ENCODE measurements at places on chromosomes 3 and 15.

GRCh38 chr3:101574388-101575112 lies 570 bp downstream of the PCNP start:
- DNase-seq: no peak

DNA sequence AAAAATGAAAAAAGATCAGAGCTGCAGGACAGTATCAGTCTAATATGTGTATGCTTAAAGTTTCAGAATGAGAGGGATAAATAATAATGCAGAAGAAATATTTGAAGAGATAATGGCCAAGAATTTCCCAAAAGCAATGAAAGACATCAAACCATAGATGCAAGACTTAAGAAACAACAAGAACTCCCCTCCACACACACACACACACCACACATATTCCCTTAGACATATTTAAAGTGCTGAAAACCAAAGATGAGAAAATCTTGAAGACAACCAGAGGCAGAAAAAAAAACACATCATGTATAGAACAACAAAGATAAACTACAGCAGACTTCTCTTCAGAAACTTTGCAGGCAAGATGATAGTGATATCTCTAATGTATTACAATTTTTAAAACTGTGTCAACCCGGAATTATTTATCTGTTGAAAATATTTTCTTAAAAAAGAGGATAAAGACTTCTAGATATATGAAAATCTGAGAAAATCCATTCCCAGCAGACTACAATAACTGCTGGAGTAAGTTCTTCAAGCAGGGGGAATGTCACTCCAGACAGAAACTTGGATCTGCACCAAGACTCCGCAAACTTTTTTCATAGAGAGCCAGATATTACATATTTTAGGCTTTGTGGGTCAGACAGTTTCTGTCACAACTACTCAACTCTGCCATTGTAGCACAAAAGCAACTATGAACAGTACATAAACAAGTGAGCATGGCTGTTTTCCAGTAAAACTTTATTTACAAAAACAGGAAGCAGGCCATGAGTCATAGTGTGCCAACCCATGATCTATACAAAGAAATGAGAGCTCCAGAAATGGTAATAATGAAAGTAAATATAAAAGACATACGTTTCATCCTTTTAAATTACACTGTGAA lies 223.4 kb upstream of the CGNL1 start:
- no peak for DNase-seq

DNA sequence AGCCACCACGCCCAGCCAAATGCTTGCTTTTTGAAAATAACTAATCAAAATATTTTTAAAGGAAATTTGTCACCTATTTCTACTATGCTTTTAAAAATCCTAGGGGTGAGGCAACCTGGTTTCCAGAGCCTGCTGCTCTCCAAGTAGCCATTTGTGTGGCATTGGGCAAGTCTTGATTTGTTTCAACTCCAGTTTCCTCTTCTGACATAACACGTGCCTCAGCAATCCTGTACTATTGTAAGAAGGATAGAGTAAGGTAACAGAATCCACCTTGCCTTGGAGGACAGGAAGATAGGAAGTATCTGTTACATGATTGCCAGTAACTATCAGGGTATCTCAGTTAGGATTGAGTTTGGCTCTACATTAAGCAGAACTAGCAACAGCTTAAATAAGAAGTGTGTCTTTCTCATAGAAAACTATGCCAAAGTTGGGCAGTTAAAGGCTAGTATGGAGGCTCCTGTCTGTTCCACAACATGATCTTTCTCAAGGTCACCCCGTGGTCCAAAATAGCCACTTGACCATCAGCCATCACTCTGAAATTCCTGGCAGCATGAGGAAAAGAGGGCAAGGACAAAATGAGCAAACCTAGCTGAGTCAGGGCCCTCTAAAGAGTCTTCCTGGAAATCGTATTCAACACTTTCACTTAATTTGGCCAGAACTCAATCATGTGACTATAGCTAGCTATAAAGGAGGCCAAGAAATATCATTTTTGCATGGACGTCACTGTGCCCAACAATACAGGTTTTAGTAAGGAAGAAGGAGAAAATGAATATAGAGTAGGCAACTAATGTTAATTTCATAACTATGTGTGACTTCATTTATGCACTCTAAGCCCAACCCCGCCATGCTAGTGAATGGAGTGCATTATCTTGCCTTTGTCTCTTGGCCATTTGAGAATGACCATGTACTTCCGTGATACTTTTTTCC lies 66.1 kb downstream of the HMG20A start:
- DNase-seq: no peak

DNA sequence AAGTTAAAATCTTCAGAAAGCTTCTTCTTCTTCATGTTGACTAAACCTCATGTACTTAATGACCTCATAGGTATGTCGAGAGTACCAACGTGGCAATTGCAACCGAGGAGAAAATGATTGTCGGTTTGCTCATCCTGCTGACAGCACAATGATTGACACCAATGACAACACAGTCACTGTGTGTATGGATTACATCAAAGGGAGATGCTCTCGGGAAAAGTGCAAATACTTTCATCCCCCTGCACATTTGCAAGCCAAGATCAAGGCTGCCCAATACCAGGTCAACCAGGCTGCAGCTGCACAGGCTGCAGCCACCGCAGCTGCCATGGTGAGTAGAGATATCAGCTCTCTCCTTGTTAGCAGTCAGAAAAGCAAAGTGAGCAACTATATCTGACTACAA lies 176.5 kb downstream of the MBNL1 start:
- no peak for DNase-seq

- no peak for DNase-seq
Observed at GRCh38 chr3:190436331-190436730, 13.4 kb downstream of the TMEM207 start.

DNA sequence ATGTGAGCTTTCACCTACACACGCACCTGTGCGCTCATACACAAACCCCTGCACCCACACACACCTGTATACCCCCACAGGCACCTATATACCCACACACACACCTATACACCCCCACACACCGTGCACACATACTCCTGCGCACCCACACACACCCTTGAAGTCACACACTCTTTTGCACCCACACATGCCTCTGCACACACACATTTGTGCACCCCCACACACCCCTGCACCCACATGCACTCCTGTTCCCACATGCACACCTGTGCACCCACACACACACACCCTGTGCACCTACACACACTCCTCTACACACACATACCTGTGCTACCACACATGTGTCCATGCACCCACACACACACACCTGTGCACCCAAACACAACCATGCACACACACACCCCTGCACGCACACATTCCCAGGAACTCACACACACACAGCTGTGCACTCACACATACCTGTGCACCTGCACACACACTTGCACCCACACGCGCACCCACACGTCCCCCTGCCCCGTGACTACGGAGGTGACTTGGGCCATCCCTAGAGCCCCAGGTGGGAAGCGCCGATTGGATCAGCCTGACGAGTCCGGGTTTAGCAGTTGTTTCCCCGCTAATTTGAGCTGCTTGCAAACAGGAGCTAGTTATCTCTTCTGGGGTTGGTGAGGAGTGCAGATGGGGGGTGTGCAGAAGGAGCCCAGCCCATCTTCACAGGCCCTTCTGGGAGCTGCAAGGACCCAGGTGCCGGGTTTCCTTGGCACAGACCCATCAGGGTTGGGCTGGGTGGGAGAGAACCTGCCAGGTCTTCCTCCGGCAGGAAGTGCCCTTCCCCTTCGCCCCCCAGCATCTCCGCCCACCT lies 97.8 kb downstream of the CHSY1 start:
- DNase-seq: no peak

DNA sequence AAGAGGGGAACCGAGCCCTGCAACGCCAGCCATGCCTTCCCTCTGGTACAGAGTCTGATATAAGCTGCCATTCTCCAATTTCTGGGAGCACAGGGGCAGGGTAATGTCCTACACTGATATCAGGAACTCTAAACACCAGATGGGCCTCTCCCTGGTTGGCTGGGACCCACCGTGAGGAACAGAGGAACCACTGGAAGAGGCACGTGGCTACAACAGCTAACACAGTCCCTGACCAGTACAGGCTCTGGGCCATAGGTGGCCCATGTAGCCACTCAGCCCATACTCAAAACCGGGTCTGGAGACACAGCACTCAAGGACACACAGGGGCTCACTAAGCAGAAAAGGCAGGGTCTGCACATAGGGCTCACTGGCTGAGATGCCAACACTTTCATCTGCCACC lies 13.9 kb downstream of the NUP210 start:
- no peak for DNase-seq

DNA sequence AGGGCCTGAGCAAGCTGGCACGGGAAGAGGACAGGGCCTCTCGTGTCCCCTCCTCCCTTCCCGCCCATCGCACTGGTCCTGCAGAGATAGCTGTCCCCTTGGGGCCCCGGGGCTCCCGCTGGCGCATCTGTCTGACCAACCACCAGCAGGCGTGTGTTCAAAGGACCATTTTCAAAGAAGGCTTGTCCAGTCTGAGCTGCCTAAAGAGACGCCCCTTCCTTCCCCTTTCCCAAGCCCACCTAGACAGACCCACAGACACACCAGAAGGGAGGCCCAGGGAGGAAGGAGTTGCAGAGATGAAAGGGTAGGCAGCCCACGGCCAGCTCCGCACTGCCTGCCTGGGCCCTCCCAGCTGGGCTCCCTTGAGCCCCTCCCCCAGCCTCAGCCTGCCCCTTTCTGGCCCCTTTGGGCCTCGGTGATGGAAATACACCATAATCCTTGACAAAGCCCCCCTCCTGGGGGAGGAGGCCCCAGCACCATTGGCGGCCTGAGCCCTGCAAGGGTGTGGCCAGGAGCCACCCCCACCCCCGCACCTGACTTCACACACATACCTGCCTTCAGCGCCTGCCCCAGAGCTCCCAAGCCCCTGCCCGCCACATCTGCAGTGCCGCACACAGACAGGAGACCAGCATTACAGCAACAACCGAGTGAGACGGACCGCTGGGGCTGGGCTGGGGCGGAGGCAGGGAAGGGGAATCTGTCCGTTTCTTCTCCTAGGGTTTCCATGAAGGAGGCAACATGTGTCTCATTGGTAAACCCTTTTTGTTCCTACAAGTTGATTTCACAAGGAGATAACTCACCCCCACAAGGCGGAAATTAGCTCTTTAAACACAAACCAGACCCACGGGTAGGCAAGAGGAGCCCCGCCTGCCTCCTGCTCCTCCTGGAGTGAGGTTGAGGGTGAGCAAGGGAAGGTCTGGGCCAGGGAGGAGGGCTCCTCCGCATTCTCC lies at the start of gene STRA6:
Gene STRA6, minus strand, starts transcription at position 336 of the 950 bp plus-strand sequence. CDS start 520 bp downstream, outside the sequence.
- DNase-seq: no peak

DNA sequence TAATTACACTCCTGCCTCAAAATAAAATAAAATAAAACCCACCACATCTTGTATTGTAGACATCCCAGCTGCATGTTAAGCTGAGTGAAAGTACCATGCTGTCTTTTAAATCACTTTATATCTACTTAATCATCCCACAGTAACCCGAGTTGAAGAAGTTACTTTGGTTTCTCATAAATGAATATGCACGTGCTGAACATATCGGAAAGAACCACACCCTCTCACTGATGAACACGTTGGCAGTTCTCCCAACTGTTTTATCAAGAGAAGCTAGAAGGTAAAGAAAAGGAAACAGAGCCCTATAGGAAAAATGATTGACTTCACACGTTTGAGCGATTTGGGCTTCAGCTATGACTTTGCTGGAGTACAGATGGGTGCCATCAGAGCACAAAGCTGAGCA lies 15.9 kb upstream of the TM4SF19 start:
- DNase-seq: no peak

- no peak for DNase-seq
Observed at GRCh38 chr3:43142472-43142871, 36.6 kb upstream of the POMGNT2 start.

- no peak for DNase-seq
Observed at GRCh38 chr3:53712817-53713388, 133.3 kb downstream of the CHDH start.

DNA sequence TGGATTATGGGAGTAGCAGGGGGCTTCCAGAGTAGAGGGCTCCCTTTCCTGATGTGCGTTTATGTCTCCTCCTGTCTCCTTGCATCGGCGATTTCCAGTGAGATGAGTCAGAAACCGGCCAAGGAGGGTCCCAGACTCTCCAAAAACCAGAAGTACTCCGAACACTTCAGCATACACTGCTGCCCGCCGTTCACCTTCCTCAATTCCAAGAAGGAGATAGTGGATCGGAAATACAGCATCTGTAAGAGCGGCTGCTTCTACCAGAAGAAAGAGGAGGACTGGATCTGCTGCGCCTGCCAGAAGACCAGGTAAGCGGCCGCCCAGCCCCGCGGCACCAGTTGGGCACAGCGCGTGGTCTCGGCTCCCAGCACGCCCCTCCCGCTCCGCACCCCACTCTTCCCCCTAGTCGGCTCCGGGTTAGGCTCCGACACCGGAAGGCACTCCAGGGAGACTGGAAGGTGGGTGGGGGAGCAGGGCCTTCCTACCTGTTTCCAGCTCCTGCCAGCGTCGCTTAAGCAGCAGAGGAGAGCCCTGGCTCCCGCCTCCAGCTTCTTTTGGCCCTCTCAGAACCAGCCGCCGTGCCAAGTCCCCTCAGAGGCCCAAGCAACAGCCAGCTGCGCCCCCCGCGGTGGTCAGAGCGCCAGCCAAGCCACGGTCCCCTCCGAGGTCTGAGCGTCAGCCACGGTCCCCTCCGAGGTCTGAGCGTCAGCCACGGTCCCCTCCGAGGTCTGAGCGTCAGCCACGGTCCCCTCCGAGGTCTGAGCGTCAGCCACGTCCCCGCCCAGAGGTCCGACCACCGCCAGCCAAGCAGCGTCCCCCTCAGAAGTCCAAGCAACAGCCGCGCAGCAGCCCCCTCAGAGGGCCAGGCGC lies 34.7 kb downstream of the MOBP start:
- DNase-seq: no peak

DNA sequence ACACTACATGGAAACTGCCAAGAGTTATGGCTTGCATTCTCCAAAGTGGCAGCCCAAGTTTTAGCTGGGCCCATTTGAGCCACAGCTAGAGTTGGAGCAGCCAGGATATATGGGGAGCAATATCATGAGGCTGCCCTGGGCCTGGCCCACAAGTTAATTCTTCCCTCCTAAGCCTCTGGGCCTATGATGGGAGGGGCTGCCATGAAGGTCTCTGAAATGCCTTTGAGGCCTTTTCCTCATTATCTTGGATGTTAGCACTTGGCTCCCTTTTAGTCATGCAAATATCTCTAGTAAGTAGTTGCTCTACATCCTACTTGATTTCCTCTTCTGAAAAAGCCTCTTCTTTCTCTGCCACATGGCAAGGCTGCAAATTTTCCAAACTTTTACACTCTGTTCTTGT lies 257.5 kb upstream of the CHRM5 start:
- DNase-seq: no peak

DNA sequence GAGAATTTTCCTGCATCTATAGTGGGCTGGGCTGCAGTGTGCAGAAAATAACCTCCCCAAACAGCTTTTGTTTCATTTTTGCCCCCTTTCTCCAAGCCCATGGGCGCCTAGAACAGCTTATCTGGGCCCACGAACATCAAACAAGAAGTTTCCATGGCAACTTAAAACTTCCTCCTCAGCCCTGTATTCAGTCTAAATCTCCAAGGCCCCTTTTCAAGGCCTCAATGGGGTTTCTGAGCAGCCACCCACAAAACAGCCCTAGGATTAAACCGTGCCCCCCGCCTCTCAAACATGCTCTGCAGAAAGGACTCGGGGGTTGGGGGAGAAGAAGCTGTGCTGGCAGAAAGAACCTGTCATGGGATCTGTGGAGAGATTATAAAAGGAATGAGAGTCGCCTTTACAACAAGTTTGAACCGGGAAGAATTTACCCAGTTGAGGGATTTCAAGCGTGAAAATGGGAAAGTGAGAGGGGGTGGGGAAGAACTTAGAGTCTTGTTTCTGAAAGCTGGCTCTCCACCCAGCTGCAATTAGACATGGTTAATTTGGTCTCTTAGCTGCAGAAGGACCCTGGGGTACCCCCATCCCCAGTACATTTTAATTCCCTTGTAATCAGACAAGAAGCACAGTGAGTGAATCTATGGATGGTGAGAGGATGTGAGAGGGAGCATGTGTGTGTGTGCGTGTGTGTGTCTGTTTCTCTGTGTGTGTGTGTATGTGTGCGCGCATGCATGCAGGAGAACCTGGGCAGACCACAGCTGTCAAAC lies 4.3 kb upstream of the FAM107A start:
- DNase-seq: no peak
